ENCODE measurements at places on chromosomes 11 and 22.
A peak's percentile ranks its signal among the peaks of the same experiment; 100 is the strongest.

- DNase-seq, result peak; percentile 47
Measured at GRCh38 chr11:46367244-46367915, 14.1 kb upstream of the MDK start.

GRCh38 chr11:78427615-78428265 is 10.1 kb upstream of the GAB2 start:
- DNase-seq, result no peak

DNA sequence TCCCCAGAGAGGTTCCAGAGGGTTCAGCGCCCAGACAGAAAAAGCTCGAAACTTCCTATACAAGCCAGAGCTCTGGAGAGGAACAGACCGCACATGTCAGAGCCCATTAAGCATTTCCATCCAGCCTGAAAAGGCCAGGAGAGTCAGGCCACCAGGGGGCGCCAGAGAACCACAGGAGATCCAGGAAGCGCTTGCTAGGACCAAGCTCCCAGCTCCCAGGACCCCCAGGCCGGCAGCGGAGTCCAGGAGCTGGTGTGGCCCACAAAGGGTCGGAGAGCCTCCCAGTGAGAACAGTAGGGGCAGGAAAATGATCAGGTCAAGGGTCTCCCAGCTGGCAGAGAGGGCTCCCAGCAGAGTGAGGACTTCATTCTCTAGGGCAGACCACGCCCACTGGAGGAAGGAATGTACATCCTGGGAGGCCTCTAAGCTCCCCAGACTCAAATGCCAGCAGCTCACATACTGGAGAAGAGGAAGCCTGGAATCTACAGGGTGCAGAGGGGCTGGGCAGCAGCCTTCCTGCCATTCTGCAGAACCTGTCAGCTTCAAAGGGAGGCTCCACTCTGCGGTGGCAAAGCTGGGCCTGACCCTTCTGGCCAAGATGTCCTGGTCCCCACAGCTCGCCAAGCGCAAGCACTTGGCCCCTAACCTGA is 2.1 kb upstream of the MEI1 start:
- peak; percentile 75 for DNase-seq

GRCh38 chr22:19766511-19767426 is 6.2 kb downstream of the TBX1 start:
- DNase-seq, result no peak

GRCh38 chr22:38066381-38067027 is 9.3 kb downstream of the PICK1 start:
- DNase-seq, result no peak

DNA sequence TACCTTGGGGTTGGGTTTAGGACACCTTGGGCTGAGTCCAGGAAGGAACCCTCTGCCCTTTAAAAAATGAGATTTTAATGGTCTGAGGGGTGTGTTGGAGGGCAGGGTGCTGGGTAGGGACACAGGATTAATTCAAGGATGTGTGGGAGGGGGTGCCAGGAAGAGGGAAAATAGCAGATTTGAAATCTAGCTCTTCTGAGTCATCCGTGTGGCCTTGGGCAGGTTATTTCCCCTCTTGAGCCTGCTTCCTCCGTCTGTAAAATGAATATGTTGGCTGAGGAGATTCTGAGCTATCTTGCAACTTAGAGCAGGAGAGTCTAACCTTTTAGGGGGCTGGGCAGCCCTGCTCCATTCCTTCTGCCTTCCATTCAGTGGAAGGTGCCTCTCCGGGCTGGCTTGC is 3.0 kb downstream of the TSPAN18 start:
- no peak for DNase-seq

DNA sequence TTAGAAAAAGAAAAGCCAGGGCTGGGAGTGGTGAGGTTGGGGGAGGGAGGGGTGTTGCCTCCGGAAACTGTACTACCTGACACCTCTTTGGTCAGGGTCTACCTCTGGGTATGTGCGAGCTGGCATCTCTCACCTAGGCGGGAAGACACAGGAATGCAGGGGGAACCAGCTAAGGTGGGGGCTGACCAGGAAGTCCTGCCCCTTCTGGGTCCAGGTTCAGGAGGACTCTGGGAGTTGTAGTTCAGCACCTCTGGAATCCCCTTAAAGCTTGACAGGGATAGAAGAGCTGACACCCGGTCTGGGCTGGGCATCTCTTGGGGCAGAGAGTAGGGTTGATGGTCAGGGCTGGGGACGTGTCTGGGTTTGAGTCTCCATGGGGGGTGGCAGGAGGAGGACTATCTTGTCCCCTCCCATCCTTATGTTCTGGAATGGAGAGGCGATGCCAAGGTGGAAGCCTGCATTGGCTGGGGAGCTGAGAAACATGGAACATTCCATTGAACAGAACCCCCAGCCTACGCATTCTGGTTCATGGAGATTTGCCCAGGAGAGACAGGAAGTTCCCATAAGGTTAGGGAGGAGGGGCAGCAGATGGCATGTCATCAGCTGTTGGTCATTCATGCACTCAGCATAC is 2.1 kb upstream of the KIAA1671 start:
- no peak for DNase-seq

DNA sequence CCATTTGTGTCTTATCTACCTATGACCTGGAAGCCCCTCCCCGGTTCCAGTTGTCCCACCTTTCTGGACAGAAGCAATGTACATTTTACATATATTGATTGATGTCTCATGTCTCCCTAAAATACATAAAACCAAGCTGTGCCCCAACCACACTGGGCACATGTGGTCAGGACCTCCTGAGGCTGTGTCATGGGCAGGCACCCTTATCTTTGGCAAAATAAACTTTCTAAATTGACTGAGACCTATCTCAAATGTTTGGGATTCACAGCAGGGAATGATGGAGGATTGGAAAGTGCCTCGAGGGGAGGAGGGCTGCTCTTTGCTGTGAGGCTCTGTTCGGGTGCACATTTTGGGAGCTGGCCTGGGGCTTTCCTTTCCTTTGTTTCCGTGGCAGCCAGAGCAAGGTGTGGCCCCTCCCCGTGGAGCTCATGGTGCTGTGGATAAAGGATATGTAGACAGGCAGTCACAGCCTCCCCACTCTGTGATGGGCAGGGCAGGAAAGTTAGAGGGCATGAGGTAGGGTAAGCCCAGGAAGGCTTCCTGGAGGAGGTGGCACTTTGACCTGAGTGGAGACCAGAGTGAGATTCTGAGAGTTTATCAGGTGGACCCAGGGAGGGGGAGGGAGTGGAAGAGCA is 615.6 kb downstream of the TBC1D22A start:
- no peak for DNase-seq

GRCh38 chr11:40291329-40291728 is 1168.1 kb downstream of the LRRC4C start:
- DNase-seq, result no peak
